ENCODE measurements at places on chromosomes 4 and X.

DNA sequence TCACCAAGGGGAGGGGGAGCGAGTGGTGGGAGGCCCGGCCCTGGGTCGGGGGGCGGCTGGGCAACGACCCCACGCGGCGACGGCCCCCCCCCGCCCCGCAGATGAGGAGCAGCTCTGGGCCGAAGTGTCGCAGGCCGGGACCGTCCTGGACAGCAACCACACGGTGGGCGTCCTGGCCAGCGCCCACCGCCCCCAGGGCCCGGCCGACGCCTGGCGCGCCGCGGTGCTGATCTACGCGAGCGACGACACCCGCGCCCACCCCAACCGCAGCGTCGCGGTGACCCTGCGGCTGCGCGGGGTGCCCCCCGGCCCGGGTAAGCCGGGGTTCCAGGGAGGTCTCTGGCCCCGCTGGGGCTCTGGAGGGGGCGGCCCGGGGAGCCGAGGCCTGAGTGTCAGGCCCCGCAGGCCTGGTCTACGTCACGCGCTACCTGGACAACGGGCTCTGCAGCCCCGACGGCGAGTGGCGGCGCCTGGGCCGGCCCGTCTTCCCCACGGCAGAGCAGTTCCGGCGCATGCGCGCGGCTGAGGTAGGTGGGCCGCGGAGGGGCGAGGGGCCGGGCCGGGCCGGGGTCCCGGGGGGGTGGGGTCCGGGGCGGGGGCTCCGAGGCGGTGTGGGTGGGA, 8.7 kb upstream of the FGFRL1 start:
- DNase-seq, result no peak

DNA sequence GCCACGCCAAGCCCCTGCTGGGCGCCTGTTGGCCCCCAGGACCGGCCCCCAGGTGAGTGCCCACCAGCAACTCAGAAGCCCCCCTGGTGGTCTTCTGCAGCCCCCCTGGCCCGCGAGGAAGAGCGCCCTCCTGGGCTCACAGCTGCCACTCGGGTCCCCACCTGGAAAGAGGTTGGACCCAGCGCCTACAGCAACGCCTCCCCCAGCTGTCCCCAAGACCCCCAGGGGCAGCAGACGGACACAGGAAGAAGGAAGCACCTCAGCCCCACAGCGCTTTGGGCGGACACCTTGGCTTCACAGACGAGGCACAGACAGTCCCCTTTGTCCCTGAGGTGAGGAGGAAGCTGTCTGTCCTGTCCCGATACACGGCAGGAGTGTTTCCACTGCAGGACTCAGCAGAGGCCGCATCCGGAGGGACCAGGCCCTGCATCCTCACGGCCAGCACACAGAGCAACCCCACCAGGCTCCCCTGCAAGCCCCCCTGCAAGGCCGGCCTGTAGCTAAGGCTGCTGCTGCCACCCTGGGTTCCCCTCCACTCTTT, 115.6 kb upstream of the NKX1-1 start:
- no peak for DNase-seq

DNA sequence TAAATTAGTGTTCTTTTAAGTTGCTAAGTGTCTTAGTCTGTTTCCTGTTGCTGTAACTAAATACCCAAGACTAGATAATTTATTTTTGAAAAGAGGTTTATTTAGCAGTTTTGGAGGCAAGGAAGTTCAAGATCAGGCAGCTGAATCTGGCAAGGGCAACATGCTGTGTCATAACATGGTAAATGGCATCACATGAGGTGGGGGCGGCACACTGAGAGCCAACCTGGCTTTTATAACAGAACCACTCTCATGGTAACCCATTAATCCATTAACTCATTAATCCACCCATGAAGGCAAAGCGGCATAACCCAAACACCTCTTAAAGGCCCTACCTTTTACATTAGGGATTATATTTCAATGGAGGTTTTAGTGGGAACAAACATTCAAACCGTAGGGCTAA, 182.2 kb upstream of the GATB start:
- DNase-seq, result no peak

DNA sequence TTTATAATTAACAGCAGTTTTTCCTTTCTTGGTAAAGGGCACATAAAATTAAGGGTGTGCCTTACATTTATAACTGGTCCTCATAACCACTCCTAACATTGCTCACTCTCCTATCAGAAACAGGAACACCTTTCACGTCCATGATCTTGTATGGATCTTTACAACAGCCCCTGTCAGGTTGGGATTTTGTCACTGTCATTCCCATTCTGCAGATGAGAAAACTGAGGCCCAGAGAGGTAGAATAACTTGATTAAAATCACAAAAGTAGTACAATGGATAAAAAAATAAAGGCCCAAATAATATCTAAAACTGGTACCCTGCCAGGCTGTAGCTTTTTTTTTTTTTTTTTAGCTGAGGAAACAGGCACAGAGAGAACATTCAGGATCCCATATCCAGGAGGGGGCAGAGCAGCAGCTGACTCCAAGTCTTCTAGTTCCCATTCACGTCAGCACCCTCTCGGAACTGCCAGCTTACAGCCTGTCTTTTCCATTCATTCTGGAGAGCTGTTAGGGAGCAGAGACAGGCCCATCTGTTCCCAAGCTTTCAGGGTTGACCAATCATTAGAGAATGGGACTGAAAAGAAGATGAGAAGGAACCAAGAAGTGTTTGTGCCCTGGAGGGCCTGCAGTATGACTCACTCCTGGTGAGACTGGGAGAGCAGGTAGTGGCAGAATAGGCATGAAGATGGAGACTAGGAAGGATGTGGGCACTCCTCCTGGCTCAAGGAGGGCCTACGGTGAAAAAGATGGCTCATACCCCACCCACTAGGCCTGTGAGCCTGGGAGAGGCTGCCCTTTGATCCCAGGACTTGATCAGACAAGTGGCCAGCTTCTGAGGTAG, 7.3 kb downstream of the SUV39H1 start:
- DNase-seq, result peak; percentile 44

DNA sequence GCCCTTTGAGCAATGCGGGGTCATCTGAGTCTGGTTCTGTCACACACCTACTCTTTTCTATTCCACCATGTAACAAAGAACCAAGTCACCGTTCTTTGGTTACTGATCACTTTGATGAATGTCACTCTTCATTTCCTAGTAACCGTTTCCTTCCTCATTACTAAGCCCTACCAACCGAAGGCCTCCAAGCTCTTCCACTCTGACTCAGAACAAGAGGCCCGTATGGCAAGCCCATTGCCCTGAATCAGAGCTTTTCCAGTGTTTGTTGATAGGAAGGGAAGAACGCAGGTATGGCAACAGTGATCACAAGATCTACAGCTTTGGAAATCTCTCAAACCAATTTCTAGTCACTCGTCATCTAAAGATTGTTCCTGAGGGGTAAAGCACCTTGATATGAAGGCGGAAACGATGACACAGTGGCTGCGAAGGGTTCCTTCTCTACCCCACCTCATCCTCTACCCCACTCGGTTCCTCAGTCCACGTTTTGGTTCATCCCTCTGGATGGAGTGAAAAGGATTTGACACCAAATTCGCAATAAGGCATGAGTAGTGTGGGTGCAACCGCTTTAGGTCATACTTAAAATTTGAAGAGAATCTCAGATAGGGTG, 28.0 kb upstream of the CD40LG start:
- DNase-seq, result no peak

DNA sequence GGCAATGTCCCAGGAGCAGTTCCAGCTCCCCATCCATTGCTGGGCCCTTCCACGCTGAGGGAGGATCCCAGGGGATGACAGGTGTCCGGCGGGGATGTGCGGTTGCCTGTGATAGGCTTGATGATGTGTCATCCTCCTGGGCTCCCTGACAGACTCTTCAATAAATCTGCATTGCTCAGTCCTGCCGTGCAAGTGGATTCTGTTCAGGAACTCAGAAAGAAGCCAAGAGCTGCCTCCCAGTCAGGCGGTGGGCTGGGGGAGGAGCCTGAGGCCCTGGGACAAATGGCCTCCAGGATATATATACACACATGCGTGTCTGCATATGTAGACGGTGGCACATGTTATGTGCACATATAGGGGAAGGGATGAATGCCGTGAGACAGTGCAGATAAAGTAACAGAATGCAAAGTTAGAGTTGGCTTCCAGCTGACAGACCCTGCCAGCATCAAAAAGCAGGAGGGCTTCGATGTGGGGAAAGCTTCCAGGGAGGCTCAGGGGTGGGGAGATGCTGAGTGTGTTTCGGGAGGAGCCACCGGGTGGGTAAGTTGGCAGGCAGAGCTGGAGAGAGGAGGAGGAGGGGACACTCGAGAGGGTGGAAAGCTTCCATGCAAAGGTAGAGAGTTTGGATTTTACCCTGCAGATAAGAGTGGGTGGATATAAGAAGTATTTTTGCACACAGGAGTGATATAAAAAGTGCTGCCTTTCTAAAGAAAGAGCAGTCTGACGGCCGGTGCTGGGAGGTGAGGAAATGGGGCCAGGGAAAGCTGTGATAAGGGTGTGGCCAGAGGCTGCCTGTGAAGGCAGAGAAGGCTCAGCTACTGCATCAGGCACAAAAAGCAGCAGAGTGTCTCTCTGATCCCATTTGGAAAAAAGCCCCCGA, 28.5 kb upstream of the CRMP1 start:
- DNase-seq, result no peak

- peak; percentile 84 for DNase-seq
Observed at GRCh38 chrX:45472968-45473367, 272.3 kb upstream of the DIPK2B start.

- no peak for DNase-seq
Observed at GRCh38 chr4:140117947-140118346, 36.0 kb downstream of the MAML3 start.

DNA sequence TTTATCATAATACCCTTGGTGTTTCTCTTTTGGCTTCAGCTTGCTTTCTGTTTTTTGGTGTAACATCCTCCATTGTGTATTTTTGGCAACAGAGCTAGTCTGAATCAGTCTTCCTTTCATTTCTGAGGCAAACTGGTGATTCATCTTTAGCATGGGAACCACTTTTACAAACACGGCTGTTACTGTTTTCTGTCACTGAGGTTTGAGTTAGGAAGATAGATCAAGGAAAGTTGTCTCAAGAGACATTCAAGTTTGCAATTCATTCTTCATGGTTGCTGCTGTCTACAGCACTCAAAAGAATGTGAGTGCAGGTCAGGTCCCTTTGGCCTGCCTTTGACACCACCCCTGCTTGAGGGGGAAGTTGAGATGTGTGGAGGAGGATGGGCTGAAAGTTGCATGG, 36.3 kb downstream of the IL21 start:
- peak; percentile 84 for DNase-seq

DNA sequence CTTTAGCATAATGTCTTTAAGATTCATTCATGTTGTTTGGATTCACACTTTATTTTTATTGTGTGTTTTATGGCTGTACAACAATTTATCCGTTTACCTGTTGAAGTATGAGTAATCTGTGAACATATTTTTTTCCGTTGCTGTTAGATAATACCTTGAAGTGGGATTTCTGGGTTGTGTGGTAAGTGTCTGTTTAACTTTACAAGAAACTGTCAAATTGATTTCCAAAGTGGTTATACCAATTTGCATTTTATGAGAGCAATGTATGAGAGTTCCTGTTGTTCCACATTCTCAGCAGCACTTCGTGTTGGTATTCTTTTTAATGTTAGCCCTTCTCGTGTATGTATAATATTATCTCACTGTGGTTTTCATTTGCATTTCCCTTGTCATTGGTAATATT, 53.6 kb downstream of the USP53 start:
- DNase-seq, result no peak

DNA sequence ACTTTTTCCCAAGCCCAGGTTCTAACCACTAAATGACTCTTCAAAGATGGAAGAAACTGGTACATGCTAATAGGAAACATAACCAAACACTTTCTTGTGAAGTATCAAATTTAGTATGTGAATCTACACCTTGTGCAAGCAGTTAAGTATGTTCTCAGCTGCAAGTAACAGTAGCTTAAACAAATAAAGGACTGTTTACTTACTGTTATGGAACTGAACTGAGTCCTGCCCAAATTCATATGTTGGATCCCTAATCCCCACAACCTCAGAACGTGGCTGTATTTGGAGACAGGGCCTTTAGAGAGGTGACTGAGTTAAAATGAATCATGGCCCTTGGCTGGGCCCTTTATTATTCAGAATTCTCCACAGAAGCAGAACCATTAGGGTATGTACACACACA, 178.7 kb downstream of the KDR start:
- no peak for DNase-seq

DNA sequence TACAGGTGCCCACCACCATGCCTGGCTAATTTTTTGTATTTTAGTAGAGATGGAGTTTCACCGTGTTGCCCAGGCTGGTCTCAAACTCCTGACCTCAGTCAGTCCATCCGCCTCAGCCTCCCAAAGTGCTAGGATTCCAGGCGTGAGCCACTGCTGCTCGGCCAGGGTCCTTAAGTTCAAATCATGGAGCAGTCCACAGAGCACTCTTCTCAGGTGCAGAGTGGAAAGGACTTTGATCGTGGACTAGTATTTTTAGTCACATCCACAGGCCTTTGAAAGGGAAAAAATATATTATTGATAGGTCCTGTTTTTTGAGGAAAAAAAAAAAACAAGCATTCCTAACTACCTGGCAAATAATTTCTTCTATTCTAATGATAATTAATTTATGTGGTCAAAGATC, 31.2 kb downstream of the GAB1 start:
- no peak for DNase-seq

DNA sequence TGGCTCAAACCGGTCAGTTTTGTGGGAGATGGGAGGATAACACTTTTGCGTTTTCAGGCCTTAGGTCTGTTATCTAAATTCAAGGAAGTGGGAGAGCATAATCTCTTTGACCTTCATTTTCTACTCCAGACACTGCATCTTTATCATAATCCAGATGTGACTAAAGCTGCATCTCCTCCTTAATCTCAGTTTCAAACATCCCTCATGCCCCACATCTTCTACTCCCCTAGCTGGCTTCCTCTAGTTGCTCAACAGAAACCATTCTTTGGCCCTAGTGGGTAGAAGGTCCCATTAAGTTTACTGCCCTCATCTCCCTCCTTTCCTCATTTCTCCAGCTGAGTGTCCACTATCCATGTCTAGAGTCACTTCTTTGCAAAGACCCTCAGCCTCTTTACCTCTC, 18.8 kb upstream of the RASL11B start:
- no peak for DNase-seq

DNA sequence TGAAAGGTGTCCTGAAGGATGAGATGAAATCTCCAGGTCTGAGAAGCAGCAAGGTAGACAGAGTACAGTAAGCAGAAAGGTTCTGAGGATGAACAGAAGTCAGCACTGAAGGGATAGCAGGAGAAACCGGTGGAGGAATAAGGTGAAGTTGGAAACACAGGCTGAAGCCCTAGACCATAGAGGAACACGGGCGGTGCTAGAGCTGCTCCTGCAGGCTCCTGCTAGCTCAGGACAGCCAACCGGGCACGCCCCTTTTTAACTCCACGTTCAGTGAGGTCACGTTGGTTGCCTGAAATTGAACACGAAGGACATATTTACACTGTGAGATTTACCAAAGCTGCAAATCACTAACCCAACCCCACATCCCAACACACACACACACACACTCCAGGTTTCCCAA, 1886.4 kb upstream of the AGA start:
- DNase-seq, result no peak
